GM12878 (cell line): ENCODE measurements at places on chromosomes 3 and 15. TPM values are rescaled to one million over a fixed set of nuclear protein-coding genes. Genes with fewer than 3 reads are reported as not detected.

- no peak for DNase-seq
Observed at GRCh38 chr3:126747768-126748167, 43.7 kb downstream of the CHCHD6 start.

- no peak for DNase-seq
Observed at GRCh38 chr3:135329479-135329878, 534.4 kb downstream of the EPHB1 start.

- DNase-seq, result no peak
Observed at GRCh38 chr3:14435175-14436014, 33.0 kb downstream of the SLC6A6 start.

GRCh38 chr15:74863239-74864056 lies 9.7 kb downstream of the SCAMP2 start:
- DNase-seq, result no peak

DNA sequence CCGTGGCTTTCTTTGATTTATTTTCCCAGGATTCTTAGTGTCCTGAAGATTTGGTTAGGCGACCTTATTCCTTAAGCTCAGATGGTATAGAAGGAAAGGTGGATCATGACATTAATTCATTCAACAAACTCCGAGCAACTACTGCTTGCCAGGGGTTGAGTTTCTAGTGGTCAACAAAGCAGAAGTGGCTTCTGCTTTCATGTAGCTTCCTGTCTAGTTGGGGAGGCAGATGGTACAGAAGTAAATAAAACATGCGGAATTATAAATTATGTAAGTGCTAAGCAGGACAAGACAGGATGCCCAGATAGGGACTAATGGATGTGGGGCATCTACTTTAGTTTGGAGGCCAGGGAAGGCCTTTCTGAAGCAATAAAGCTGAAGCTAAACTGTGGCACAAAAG lies 15.6 kb downstream of the EEFSEC start:
- no peak for DNase-seq

DNA sequence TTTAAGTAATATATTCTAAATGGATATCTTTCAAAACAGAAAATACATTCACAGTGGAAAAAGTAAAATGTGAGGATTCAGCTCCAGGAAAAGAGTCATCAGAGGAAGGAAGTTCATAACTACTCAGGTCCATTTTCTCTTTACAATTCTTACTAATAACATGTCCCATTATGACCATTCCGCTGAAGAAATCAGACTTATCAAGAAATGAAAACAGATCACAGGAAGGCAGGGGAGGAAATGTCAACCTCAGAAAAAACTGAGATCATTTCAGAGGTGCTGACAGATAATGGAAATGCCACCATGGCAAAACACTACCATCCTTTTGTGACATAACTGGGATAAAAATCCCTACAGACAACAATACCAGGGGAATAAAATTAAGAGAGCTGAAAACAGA lies 139.5 kb downstream of the MAGI1 start:
- no peak for DNase-seq

DNA sequence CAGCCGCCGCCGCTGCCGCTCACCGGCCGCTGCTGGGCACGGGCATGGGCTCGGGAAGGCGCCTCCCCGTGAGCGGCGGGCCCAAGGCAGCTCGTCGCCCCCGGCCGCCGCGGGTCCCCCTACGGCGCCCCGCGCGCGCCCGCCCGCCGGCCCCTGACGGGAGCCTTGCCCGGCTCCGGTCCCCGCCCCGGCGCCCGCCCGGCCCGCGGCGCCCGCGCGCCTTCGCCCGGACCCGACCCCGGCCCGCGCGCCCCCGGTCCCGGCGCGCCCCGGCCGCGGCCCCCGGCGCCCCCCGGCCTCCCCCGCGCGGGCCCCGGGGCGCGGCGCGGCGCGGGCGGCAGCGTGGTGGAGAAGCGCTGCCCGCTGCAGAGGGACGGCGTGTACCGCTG lies 177.7 kb downstream of the OR4M2 start:
- DNase-seq, result no peak

- DNase-seq, result no peak
Observed at GRCh38 chr3:151383956-151384355, 597 bp downstream of the P2RY12 start.

DNA sequence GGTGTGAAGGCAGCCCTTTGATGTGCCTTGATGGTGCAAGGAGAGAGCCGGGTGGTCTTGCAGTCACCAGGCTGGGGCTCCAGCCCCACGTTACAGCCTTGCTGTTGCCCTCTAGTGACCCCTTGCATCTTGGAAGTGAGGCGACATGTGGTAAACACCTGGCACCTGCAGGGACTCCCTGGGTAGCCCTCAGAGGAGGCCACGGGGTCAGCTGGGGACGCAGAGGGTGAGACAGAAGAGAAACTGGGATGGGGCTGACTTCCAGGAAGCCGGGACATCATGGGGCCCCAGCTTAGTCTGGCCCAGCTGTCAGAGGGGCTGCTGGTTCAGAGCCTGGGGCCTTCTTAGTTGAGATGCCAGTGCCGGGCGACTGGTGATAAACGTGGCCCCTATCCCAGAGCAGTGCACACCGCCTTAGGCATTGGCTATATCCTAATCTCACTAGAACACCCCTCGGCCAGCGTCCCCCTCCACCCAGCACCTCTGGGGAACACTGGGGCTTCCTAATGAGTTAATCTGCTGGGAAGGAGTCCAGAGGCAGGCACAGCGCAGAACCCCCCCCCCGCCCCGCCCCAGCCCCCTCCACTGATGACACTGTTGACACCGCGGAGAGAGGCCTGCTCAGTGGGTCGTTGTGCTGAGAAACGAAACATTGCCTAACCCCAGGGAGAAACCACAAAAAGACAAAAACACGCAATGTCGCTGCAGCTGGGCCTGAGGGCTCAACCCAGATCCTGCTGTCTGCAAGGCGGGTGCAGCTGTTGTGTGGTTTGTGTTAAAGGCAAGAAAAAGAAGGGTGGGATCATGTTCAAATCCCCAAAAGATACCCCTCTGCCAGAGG lies 60.5 kb upstream of the KLF13 start:
- peak; percentile 86 for DNase-seq

DNA sequence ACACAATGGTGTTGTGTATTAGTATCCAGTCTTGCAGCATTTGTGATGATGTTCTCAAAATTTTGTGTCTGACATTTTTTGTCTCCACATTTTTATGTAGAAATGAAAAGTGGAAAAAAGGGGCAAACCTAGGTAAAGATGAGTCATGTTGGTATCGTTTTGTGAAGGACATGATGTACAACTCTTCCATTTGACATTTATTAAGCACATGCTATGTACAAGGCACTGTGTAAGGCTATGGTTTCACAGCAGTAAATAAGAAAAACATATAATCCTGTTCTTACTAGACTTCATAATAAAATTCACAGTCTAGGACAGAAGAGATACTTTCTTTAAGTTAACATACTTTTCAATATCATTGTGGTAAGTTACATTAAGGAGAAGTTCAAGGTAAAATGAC lies 143.5 kb upstream of the CNTN4 start:
- DNase-seq, result no peak

- no peak for DNase-seq
Observed at GRCh38 chr3:143769616-143770015, 78.7 kb downstream of the SLC9A9 start.

DNA sequence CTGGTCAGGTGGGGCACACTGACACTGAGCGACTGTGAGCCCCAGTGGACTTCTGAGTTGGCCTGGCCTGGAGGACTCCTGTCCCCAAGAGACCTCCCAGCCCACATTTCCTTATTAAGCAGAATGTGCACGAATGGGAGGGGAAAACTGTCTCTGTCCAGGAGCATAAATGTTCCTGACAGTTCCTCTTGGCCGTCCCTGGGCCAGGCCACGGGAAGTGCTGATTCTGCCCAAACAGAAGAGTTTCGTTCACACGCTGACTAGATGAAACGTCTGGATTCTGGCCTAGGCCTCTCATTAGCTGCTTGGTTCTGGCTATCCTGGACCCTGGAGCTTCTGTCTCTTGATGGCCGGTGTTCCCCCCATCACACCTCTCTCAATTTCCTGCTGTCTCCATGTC lies 29.5 kb upstream of the APEH start:
- no peak for DNase-seq

DNA sequence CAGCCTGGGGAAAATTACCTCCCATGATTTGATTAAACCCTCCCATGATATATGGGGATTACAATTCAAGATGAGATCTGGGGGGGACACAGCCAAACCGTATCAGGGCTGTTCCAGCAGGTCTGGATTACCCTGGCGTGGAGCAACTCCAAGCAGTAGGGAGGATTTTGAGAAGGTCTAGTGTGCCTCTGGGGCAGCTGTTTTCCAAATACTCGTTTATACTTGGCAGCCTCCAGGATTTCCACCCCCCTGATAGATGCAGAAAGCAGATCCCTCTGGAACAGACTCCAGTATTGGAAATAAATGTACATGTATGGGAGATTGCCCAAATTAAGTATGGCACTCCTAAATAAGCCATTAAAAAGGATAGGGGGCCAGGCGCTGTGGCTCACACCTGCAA lies 7.7 kb upstream of the IRAK2 start:
- no peak for DNase-seq

- DNase-seq, result no peak
Observed at GRCh38 chr3:154791611-154792010, 288.5 kb upstream of the MME start.

DNA sequence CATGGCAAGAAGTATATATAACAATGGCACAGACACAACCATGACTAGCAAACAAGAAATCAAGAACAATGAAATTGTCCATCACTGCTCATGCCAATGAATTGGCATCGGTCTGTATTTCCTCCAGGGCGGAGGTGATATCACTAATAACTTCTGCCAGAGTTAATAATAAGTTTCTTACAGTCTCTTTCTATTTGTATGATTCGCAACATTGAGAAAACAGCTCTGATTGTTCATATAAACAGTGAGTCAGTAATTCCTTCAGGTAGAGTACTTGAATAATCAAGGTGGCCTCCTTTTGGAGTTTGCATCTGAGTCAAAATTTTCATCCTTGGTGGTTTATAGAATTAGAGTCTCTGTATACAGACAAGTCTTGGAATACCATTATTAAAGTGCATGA lies 8.3 kb upstream of the SPICE1 start:
- no peak for DNase-seq

GRCh38 chr15:58933281-58934113 lies at the start of gene SLTM:
TSS of gene SLTM (minus strand) at chr15:58933679. CDS start at chr15:58933565, 114 bp downstream.
- DNase-seq, result peak; percentile 75

DNA sequence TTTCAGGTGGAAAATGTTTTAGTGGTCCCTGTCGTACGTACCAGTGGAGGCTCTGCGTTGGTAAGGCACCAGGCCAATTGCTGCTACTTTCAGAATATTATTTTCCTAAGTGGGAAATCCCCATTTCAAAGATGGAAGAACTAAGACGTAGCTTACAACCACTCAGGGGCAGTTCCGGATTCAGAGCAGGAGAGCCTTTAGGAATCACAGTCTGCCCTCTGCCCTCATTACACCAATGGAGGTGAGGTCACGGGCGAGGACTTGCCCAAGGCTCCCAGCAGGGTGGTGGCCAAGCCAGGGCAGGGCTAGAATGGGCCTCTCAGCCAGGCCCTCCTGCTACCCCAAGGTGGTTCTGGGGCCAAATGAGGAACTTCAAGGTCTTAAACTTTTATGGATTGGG lies 72.6 kb downstream of the RASGRF1 start:
- no peak for DNase-seq

DNA sequence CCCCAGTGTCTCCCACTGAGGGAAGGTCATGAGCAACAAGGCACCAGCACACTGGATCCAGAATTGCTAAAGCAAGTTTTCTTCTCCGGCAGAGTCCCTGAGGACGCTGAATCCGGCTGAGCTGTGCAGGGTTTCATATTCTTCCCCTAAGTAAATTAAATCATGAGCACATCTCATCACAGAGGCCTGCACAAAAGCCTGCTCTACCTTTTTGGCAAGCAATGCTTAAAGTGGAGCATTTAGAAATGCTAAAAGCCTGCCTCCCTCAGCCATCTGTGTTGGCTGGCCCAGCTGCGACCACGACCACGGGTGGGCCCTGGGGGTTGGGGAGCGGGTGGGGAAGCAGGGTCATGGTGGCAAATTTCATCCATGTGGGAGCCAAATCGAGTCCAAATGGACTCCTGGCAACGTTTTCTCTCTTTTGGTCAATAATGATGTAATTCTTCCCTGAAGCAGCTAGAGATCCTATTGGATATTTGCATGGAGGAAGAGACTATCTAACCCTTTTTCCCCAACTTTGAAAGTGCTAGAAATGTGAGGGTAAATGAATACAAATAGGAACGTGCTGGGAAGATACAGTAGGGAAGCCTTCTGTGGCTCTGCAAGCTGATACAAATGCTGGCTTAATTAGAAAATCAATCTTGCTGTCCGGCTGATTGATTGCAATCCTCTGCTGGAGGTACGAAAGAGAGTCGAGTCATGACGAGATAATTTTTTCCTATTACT lies 532.8 kb upstream of the TBL1XR1 start:
- no peak for DNase-seq

GRCh38 chr3:147661916-147662315 lies 252.8 kb downstream of the ZIC1 start:
- DNase-seq, result no peak

- DNase-seq, result no peak
Observed at GRCh38 chr15:93066834-93067648, 22.0 kb downstream of the RGMA start.

DNA sequence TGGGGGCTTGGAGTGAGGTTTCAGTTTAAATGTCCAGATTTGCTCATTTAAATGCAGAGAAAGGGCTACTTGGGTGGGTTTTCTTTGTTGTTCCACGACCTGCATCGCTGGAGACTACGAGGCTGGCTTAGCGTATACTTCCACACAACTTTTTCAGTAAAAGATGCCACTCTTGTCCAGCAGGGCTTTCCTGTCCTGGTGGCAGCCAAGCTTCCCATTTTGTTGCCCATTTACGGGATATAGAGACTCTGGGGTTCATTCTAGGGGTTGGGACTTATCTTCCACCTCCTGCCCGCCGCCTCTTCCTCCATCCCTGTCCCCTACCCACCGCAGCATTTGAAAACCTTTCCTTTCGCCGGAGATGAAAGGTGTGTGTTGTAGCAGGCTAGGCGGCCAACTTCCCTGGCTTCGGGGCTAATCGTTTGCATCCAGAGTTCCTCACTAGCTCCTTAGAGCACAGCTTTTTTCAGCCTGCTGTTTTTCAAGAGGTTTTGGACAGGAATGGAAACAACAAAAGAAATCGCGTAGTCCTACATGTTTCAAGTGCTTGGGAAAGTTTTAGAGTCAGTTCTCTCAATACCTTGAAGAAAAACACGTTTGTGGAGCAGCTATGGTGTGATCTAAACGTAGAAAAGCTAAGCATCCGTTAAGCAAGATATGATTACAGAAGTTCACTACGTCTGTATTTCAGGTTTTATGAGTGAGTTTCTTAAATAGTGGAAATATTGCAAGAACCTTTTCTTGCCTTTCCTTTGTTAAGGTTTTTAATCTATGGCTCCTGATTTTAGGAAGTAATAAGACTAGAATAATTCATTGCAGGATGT lies 843 bp downstream of the CHRNA5 start:
- no peak for DNase-seq

GRCh38 chr3:15923640-15924405 lies 126.0 kb upstream of the ANKRD28 start:
- DNase-seq, result no peak

Gene MME
- 0.23 and 0.51 TPM in 2 replicates for total RNA-seq

Gene ISLR
- 1.3 and 1.7 TPM in 2 replicates for total RNA-seq

Gene SKOR1
- total RNA-seq, result 0.35 and 0.36 TPM in 2 replicates

Gene KCNAB1
- not detected in 2 replicates for total RNA-seq

Gene DLEC1
- 0.08 TPM in 2 replicates for total RNA-seq

Gene NME9
- not detected in 2 replicates for total RNA-seq

Gene CYP1A2
- not detected in 2 replicates for total RNA-seq

Gene THRB
- 0.05 TPM in 1 of 2 replicates, not detected in the other for total RNA-seq

Gene SLCO3A1
- 0.80 and 1.1 TPM in 2 replicates for total RNA-seq

Gene GRK7
- total RNA-seq, result not detected in 2 replicates

Gene KNSTRN
- 38.1 and 39.4 TPM in 2 replicates for total RNA-seq

Gene MAP3K13
- total RNA-seq, result 10.5 and 17.8 TPM in 2 replicates

Gene PLSCR2
- total RNA-seq, result not detected in 2 replicates

Gene CCDC39
- total RNA-seq, result 0.43 and 0.44 TPM in 2 replicates

Gene AHSG
- total RNA-seq, result 0.90 and 1.2 TPM in 2 replicates
